ENCODE measurements at places on chromosomes 2 and 18.
A peak's percentile ranks its signal among the peaks of the same experiment; 100 is the strongest.

DNA sequence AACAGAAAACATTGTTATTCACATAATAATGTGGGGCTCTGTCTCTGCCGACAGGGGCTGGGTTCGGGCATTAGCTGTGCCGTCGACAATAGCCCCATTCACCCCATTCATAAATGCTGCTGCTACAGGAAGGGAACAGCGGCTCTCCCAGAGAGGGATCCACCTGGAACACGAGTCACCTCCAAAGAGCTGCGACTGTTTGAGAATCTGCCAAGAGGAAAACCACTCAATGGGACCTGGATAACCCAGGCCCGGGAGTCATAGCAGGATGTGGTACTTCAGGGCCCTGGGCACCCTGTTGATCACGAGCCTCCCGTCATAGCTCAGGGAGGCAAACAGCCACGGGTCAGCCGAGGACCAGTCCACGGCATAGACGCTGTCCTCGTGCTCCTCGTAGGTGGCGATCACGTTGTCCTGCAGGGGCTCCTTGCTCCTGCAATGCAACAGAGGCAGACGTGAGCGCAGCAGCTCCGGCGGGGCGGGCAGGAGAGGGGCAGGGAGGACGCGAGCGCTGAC lies 188.5 kb downstream of the EIPR1 start:
- no peak for DNase-seq

DNA sequence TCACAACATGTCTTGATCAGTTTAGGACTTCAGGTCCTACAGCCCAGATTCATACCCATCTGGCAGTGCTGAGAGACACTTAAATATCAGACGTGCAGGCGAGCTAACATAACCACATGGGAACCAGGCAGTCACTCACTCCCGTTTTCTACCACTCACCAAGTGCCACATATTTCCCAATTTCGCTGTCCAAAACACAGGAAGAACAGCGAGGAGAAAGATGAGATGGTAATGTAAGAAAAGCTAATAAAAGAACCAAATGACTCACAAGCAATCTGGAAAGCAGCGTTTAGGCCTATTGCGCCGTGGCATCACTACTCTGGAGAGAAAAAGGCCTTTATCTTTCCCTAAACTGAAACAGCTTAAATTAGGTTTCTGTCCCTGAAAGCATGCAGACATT lies 647.8 kb upstream of the SLC39A10 start:
- DNase-seq = no peak

DNA sequence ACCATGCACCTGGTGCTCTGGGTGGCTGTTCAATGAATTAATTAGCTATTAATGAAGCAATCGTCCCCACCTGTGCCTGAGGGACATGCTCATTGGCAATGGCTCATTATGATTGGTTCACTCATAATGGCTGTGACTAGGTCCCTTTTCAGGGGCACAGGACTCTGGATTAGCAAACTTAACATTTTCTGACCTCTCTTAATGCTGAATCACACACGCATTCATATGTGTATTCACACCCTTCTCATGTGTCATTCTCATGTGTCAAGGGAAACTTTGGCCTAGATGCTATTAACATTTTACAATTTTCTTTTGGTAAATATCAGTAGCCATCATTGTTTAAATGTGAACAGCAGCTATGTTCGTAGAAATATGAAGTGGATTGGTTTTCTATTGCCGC lies 98.9 kb upstream of the PMAIP1 start:
- DNase-seq = no peak

DNA sequence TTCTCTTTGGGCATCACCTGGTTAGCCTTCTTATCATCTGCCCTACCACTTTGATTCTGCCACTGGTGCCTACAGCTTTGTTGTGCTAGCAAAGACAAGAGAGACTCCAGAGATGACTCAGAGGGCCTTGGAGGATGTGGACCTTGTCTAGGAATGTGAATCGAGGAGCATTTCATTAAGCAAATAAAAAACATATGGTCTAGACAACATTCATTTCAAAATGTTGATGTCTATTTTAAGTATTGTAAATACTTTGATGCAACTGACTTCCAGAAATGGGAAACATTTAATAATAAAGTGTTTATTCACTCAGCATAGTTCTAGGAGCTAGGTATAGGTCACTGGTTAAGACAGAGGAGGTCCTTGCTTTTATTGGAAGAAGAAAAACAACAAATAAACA lies 195.5 kb downstream of the CDCA7 start:
- DNase-seq = no peak

DNA sequence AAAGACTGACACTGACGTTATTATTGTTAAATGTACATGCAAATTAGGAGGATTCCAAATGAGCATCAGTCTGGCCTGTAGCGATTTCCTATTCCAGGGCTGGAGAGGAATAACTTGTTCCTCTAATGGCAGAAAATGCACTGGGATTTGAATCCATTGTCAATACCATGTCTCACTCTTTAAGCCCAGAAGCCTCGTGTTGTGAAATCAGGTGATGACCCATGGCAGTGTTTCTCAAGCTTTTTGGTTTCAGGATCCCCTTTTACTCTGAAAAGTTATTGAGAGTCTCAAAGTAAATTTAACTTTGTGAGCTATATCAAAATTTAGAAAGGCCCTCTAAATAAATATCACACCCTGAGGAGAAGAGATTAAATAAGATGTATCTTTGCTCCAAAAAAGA lies 279.2 kb downstream of the GALR1 start:
- DNase-seq = no peak

GRCh38 chr2:240966457-240966905 lies 31.9 kb upstream of the SNED1 start:
- no peak for DNase-seq

DNA sequence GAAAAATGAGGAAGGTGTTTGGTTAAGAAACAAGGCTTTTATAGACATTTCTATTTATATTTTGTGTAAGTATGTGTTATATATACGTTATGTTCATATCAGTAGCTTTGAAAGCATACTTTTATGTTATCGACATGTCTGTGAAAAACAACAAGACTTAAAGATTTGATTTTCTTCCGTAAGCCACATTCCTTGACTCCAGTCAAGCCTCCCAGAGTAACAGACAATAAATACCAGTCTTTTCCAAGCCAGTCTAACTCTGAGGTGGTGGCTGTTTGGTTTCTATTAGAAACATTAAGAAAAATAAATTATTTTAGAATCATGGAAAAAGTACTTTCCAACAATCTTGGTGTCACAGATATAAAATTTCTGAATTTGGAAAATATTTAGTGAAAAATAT lies 16.3 kb upstream of the ITGAV start:
- DNase-seq = no peak

DNA sequence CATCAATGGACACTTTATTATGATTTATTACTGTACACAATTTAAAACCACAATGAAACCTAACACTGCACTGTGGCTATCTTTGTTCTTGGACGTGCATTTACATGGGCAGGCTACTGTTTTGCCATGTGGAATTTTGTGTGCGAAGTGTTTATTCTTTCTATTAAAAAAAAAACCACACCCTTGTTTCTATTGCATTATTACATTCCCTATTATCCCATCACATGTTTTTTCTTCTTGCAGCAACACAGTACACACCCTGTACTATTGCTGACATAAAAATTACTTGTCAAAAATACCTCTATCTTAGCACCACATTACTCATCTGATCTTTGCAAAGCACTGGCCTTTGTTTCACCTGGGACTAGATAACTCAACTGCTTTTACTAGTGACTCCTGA lies 1.5 kb downstream of the RNF152 start:
- no peak for DNase-seq

GRCh38 chr2:213171147-213171546 lies 19.7 kb upstream of the IKZF2 start:
- no peak for DNase-seq

DNA sequence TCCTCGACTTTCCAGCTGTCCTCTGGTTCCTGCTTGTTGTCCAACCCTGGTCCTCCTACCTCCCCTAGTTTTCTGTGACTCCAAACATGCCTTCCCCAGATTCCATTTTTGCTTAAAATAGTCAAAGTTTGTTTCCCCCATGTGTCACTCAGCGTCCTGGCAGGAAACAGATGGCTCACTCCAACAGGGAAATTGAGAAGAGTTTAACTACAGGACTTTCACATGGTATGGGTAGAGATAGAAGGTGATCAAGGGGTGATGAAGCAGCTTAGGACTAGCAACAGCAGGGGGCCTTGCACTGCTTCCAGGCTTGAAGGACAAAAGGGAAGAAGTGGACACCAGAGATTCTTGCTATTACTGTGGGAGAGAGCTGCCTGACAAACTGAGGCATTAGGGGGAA lies 6.1 kb upstream of the CUL3 start:
- DNase-seq = no peak

DNA sequence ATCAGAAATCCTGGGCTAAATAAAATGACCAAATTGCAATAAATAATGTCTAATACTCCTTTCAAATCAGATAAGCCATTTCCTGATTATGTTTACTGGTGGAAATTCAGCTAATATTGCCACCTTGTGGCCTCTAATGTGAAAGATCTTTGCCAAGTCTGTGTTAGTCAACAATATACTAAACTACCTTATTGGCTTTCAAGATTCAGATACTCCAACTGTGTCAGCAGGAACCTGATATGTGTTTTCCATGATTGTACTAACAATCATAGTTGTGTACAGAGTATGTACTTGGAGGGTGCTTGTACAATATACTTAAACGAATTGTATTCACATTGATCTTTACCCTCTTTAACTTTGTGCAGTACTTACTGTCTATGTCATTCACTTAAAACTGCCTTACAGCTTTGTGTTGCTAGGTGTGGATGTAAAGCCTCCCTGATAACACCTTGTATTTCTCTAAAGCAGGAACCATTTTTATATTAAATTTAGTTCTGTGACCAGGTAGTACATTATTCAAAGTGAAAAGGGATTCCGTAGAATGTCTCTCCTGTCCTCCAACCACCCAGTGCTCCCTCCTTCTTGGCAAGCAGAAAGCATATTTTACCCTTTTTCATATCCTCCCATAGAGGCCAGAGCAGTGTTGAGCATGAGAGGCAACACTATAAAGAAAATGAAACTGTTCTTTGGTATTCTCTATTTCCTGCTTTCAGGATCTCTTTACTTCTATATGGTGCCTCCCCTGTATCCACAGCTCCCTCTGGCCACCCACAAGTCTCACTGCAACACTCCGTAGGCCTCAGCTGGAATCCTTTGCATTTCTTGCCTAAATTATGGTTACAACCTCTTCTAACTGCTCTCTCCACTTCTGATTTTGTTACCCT lies 75.2 kb upstream of the C2orf15 start:
- peak; percentile 45 for DNase-seq

DNA sequence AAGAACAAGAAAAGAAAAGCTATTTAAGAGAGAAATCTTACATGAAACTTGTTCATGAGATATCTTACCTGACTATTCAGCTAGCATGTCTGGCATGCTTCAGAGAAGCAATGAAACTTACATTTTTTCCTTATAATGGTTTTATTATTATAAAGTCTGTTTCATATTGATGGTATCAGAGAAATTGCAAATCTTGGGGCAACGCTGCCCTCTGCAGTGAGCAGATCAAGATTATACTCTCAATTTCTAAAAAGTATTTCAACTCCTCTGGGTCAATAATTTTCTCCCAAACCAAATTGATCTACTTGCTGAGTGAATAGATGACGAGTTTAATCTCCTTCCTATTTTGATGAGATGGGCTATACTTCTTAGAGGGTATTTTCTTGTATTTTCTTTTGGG lies 235.6 kb downstream of the NUP35 start:
- no peak for DNase-seq

DNA sequence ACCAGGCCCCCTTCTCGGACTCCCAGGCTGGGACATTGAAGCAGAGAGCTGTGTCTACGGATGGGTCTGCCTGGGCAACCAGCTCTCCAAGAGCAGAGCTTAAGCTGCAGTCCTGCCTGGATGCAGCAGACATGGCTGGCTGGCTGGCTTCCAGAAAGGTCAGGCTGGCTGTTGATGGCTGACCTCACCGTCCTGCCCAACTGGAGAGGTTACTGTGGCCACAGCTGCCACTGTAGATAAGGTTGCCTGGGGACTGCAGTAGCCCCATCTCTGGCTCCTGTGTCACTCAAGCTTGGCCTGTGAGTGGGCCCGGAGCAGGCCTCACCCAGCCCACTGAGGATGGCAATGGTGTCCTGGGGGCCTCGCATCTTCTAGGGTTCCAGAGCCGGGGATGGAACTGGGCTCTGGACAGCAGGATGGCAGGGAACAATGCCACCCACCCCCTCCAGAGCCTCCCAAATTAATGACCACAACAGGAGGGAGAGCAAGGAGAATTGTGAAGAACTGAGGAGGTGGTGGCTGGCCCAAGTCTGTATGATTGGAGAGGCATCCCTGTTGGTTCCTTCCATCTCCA lies 37.0 kb upstream of the FOSL2 start:
- DNase-seq = no peak

DNA sequence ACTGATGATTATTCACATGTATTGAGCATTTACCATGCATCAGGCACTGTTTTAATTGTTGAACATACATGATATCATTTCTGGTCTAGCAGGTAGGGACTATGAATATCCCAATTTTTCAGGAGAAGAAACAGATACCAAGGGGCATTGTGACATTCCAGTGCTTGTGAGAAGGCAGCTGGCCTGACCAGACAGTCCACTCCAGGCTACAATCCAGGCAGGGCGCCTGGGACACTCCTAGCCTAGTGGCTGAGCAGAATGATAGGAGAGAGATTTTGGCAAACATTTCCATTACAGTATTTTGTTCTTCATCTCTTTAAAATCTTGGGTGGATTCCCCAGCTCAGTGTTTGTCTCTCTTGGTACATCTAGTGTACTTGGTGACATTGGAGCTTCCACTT lies 24.9 kb downstream of the ZNF892 start:
- no peak for DNase-seq

DNA sequence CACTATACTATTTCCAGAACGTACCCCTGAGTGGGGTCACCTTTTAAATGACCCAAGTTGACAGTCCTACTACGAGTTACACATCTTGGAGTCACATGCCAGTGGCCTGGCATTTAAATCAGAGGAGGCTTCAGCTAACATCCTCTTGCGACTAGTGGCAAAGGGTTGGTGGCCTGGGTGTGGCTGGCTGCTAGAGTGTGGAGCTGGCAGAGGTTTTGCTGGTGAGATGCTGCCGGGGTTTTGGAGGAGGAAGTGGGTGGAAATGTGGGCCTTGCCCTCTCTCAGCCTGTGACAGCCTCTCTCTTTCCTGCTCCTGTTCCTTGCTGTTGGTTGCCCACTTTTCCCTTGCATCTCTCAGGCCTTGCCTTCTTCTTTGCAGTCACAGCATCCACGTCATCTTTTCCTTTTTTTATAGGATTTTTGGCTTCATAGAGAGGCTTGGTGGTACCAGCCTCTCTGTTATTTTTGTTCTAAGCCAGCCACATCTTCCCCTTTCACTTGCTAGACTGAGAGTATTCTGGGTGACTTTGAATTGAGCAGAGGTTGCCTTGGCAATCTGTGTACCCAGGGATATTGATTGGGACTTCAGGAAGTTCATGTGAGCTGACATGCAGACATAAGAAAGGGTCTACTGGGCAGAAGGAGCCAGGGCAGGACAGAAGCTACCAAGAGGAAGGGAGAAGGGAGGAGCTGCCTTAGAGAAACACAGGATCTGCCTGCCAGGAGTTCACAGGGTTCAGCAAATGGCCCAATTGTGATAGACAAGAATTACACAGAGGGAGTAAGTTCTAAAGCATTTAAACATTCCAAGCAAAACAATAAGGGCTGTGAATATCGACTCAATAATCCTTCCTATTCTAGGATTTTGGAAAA lies 55.4 kb downstream of the CDC42EP3 start:
- DNase-seq = no peak
